ENCODE measurements at places on chromosomes 6 and 20.
A peak's percentile ranks its signal among the peaks of the same experiment; 100 is the strongest.

GRCh38 chr6:45965007-45965406, 50.7 kb downstream of the CLIC5 start:
- DNase-seq, result no peak

DNA sequence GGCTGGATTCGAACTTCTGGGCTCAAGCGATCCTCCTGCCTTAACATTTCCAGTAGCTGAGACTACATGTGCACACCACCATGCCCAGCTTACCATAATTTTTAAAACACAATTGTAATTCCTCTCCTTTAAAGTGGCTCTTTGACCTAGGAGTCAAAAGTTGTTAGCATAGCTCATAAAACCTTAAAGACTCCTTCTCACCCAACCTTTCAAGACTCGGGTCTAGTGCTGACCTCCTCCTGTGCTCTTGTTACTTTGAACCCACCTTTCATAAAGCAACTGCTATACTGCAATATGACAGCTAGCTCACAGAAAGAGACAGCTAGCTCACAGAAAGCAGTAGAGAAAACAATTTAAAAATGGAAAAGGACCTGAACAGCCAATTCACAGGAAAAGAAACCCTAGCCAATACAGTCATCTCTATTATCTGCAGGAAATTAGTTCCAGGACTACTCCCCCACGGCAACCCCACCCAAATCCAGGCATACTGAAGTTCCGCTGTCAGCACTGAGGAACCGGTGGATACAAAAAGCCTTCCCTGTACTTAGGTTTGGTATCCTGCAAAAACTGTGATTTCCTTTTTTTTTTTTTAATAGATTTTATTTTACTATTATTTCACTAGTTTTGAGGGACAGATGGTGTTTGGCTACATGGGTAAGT, 20.3 kb downstream of the SSR1 start:
- DNase-seq, result no peak

- peak; percentile 29 for DNase-seq
Observed at GRCh38 chr20:9919271-9920014, 80.6 kb upstream of the PAK5 start.

DNA sequence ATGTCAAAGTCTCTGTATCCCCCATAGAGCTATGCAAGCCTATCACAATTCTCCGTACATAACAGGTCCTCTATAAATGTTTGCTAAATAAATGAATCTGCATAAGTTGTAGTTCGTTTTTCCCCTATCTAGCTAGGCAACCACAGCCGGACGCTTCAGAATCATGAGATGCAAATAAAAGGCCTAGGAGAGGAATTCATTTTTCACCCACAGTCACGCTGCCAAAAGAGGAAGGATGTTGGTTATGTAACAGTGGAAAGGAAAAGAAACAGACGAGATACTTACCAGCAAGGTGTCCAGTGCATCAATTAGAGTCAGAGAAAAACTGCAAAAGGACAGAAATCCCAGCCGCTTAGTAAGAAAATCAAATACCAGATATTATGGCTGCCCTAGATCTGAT, 2.4 kb downstream of the EDEM2 start:
- no peak for DNase-seq

DNA sequence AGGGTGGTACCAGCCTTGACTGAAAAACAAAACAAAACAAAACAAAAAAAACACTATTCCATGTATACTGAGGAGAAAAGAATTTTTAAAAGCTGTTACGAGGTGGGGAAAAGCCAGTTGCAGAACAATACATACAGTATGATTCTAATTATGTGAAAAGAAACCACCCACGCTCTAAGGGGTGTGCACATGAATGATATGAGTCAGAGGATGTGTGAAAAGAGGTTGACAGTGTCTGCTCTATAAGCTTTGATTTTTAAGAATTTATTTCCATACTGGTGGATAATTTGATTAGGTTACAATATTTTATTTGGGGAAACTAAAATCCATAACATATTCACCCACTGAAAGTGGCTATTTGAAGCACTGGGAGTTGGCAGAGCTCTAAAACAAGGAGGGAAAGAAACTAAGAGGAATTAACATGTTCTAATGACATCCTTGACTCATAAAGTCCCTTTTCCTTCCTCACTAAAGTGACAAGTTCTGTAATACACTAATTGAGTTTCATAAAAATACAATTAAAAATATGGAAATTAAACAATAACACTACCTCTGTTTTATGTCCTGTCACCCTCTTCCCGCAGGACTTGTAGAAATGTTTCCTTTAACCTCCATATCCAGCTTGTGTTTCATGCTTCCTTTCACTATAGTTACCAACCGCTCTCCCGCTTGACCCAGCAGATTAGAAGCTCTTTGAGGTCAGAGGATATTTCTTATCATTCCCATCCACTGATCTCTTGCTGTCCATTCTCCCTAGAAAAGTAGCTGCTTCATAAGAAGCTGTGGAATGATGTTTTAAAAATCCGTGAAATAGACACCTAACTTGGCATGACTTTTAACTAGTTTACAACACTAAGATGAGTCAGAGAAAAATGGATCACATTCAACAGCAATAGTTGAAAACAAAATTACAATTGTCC, 118.6 kb upstream of the CCDC28A start:
- DNase-seq, result peak; percentile 60

- no peak for DNase-seq
Observed at GRCh38 chr6:150739711-150740349, 125.7 kb upstream of the MTHFD1L start.

DNA sequence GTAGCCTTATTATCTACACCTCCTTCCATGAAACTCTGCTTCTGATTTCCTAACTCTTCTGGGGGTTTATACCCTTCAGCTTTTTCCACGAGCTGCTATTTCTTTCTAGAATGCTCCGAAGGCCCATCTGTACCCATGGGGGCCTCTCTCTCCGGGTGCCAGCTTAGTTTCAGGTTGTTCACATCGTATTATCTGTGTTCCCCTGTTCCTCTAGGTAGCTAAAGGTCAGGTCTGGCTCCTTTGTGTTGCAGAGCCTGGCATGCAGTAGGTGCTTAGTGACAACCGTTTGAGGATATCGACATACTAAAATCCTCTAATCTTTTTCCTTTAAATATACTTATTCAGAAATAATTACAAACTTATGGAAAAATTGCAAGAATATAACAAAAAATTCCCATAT, 73.0 kb downstream of the UST start:
- no peak for DNase-seq

GRCh38 chr20:24835195-24835594, 113.9 kb upstream of the CST7 start:
- DNase-seq, result no peak

DNA sequence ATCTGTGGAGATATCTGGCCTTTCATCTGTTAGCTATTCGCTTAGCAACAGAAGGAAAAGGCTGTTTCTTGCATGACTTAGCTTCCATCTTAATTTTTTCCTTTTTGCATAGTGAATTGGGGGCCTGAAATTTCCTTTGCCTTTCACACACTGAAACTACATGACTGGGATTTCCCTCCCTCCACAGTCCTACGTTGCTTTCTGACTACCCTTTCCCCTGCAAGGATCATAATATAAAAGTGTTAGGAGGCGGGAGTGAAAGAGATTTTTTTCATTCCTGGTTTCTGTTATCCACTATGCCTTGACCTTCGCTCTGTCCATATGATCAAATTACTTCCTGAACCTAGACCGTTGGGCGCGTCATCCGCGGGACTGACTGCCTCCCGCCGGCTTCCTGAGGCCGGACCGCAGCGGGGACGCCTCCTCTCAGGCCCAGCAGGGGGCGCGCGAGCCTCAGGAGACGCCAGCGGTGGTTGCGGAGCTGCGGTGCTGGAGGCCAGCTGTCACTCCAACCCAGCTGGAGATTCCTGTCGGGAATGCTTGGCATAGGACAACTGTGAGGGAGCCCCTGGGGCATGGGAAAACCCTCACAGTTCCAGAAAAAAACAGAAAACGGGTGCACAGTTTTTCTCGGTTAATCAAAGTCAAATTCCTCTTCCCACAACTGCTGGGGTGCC, 55.6 kb downstream of the MEP1A start:
- DNase-seq, result peak; percentile 78

DNA sequence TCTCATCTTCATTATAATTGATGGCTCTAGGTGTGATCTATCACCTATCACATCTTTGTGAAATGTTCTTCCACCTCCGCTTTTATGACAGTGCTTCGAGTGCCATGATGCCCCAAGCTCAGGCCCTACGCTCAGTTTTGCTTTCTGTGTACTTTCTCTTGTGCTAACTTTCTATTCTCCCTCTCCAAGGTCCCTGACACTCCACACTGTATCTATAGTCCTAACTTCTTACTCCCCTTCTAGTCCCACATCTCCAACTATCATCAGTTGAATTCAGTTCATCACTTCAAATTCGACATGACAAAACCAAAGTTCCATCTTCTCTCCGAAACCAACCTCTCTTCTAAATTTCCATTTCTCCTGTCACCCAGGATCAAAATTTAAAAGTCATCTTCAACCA, 16.6 kb downstream of the NUDT3 start:
- no peak for DNase-seq

GRCh38 chr6:14081126-14081525, 36.4 kb upstream of the CD83 start:
- no peak for DNase-seq

DNA sequence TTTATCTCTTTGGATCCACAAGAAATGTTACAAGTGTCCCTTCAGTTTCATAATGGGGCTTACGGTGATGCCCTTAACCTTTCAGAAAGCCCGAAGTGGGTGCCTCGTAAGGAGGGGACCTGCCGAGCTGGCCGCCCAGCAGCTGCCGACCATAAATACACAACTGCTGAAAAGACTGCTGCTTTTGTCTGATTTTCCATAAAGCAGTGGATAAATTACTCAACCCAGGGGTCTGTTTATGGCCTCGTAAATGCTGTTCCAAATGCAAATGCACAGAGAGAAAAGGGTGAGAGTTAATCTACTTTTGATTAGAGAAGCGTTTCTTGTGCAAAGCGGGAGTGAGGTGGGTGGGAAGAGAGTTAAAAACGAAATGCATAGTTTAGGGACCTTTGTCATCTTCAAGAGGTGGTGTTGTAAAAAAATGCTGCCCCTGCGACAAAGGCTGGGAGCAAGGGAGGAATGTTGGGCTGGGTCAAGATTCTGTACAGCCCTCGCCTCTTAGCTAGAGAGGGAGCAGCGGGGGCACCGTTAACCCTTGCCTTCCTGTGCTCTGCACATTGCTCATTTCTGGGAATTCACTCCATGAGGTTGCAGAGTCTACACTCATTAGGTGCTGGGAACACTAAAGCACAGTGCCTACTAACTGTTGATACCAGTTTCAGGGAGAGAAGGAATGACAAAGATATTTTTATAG, 112.0 kb upstream of the MTHFD1L start:
- no peak for DNase-seq

DNA sequence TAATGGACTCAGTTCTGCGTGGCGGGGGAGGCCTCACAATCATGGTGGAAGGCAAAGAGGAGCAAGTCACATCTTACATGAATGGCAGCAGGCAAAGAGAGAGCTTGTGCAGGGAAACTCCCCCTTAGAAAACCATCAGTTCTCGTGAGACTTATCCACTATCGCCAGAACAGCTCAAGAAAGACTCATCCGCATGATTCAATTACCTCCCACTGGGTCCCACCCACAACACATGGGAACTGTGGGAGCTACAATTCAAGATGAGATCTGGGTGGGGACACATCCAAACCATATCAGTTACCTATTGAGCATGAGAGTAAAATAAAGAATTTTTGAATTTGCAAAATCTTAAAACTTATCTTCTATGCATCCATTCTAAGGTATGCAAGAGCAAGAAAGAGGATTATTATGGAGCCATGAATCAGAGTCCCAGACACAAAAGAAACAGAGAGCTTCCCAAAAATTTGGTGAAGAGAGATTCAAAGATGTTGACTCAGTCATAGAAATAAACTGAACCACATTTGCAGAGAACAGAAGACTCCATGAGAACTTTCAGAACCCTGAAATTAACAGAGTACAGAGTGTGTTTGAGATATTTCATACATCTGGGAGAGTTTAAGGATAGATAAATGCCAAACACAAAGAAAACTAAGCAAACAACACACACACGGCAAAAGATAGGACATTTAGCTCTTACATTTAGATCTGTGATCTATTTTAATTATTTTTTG, 17.1 kb upstream of the MOXD1 start:
- DNase-seq, result no peak

GRCh38 chr20:33239418-33239817, 3.6 kb downstream of the BPIFA1 start:
- DNase-seq, result no peak

DNA sequence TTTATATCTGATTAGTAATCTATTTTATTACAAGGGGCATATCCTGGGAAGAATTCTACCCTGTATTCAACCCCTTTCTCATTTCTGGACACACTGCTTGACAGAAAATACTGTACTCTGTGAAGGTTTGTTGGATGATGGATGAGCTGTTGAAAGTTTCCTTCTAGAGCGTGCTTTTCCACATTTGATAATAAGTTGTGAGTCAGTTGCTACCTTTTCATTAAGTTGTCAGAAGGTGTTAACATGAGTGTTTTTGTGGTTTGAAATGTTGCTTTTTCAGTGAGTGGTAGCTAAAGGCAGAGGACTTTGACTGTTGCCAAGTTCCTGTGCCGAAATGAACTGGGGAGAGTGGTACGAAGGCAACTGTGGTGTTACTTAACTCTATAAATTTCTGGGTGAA, 3.9 kb upstream of the ECI2 start:
- DNase-seq, result no peak

DNA sequence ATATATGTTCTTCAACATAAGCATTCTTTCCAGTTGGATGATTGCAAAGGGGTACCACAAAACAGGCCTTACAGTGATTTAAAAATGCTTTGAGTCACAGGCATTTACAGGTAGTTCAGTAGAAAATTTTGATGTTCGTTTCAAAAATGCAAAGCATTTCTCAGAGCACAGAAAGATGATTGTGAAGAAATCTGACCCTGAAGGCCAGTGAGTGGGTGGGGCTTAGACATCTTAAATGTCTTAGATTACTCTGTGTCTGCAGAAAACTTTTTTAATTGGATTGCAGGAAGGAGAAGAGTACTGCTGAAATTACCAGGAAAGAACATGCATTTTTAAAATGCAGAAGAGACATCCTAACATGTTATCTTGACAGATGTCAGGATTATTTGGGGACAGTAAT, 268.3 kb downstream of the CDKAL1 start:
- no peak for DNase-seq

GRCh38 chr6:142863981-142864380, 81.0 kb downstream of the HIVEP2 start:
- no peak for DNase-seq

DNA sequence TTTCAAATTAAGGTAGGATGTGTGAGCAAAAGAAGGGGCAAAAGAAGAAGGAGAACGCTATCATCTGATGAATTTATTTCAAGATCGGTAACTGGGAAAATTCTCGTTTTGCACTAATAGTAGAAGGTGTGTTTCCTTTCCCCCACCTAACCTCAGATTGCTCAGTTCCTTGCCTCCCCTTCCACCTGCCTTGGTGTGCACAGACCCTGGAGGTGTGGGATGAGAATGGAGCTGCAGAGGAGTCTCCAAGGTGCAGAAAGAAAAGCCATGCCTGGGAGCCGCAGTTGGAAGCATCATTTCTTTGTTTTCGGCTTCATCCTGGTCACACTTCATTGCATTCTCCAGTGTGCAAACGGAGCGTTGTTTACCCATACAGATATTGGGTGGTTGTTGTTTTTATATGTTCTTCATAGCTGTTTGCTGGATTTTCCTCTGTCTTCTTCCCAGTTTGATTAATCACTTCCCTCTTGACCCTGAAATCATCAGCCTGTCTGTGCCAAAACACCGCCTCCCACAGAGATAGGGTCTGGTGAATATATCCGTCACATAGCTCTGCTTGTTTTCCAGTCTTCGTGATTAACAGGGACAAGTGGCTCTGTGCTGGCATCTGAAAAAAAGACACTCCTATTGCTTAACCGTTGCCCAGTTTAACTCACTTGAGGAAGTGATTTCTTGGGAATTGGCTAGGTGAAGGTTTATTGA, 40.2 kb upstream of the NEDD9 start:
- DNase-seq, result no peak

Measured in OCI-M1 (cell line).